NCI-H187 treated with DMSO at 0.1 percent for 48 hours (cell line): ENCODE measurements at places on chromosomes 3 and 15.

DNA sequence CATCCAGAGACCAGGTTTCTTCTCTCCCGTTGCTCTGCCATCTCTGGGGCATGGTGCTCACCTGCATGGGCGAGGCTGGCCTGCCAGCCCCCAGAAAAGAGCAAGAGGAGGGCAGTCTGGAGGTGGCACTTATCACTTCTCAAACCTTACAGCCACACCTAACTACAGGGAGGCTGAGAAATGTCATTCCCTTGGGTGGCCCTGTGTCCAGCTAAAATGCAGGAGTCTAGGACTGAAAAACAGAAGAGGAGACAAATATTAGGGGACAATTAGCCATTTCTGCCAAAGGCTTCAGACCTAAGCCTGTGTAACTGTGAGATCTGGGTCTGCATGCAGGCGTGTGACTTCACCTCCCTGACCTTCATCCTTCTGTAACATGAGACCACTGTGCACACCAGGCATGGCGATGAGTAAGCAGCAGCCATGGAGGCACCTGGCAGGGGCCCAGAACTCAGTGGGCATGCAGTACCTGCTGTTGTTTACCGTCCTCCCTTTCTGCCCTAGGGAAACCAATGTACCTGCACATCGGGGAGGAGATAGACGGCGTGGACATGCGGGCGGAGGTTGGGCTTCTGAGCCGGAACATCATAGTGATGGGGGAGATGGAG is 83.4 kb downstream of the MESD start:
- peak; percentile 3 for DNase-seq

DNA sequence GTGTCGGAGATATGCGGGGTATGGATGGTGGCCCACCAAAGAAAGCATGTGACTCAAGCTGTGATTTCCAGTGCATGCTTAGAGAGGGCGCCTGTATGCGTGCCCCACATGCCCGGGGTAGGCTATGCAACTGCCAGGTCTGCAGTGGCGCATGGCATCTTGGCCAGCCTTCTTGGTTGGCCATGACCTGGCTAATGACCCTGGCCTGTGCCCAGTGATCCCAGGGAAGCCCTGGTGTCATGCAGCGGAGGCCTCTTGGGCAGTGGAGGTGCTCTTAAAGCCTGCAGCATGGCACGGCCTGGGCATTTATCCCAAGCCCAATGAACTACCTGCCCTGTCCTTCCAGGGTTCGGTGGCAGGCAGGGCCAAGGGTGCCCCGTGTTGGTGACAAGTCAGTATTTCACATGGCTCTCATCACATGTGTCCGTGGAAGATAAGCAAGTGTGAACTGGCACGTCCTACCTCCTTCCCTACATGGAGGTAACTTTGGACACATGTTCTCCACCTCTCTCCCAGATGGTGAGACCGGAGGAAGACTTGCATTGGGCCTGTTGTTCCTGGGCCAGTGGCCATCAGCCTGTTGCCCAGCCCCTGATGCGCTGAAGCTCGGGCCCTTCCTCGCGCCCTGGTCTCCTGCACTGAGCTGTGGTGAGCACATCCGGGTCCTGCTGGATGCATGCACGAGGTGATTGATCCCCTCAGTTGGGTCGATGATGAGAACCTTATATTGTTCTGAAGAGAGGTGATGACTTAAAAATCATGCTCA is 192.0 kb downstream of the UBE3A start:
- no peak for DNase-seq

- no peak for DNase-seq
Measured at GRCh38 chr3:53812434-53812833, 33.8 kb downstream of the CHDH start.

DNA sequence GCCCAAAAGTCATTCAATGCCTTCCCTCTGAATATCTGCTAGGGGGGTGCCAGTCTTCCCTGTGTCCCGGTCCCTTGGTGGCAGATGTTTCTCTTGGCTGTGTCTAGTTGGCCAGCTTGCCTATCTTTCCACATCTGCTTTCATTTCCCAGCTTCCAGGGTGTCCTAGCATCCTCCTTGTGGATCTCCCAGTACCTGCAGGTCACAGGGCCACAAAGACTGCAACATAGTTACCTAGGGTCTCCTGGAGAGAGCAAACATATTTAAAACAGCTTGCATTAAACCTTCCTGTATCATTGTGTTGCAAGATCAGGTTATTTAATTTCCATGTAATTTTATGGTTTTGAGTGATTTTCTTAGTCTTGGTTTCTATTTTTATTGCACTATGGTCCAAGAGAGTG is 400.1 kb downstream of the GRM7 start:
- no peak for DNase-seq

- no peak for DNase-seq
Measured at GRCh38 chr15:90838139-90838538, 30.2 kb upstream of the FURIN start.
